Hematopoietic multipotent progenitor cell treated with erythropoietin and hydrocortisone succinate and interleukin-3 and kit ligand, for 4 days (in vitro differentiated cells): ENCODE measurements at places on chromosomes 4 and X.
A peak's percentile ranks its signal among the peaks of the same experiment; 100 is the strongest.

GRCh38 chr4:124505211-124505610, 207.3 kb downstream of the ANKRD50 start:
- no peak for DNase-seq

DNA sequence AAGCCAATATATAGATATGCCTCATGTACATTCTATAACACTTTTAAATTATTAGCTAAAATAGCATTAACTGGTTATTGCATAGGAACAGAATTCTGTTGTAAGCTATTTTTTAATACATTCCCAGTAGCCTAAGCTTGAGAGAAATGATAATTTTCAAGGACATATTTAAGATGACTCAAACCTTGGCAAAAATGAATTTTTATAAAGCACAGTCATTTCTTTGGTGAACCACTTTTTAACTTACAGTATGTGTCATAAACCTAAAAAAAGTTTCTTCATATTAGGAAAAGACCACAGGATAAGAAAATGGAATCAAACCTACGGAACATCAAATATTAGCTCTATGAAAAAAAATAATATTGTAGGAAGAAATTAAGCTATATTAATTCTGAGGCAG, 986.3 kb downstream of the STIM2 start:
- DNase-seq = no peak

DNA sequence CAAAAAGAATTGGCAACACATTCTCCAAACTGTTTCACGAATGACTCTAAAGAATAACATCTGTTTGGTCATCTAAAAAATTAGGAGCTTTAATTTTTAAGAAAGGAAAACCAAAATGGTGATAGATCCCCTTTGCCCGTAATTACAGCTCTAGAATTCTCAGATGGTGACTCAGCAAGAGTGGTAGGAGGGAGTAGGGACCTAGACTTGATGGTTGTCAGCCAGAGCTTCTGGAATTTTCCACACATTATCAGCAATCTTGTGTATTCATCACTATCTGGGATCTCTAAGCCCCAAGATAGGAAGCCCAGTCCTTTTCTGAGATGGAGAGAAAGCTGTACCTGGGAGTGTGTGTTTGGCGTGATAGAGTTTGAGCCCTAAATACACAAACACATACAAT, 103.9 kb upstream of the RAB40AL start:
- no peak for DNase-seq

DNA sequence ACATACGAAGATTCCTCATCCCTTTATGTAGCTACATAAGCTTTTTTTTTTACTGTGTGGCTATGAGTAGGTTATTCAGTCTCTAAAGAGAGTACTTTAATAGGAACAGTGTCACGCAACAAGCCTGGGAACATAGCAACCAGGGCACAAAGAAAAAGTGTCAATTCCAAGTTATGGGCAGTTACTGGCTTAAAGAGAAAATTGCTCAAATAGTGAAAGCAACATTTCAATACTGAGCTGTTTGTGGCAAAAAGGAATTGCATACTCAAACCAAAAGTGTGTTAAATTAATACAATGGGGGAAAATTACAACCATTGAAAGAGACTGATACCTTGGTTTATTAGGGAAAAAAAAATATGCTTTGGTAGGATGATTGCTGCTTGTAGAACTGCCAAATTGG, 41.2 kb upstream of the ENOX2 start:
- no peak for DNase-seq

DNA sequence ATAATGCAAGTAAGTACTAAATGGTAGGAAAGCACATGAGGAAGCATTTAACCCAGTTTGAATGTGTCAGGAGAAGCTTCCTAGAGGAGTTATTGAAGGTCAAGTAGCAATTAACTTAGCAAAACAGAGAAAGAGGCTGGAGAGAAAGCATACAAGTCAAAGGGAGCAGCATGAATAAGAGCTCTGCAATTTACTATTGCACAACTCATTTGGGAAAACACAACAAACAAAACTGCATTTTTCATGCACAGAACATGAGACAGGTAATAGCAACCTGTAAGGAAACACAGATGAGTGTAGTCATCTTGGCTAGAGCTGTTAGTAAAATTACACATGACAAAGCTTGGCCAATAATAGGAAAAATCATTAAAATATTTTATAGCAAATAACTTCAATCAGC, 538.1 kb downstream of the PPP4R3C start:
- DNase-seq = no peak

DNA sequence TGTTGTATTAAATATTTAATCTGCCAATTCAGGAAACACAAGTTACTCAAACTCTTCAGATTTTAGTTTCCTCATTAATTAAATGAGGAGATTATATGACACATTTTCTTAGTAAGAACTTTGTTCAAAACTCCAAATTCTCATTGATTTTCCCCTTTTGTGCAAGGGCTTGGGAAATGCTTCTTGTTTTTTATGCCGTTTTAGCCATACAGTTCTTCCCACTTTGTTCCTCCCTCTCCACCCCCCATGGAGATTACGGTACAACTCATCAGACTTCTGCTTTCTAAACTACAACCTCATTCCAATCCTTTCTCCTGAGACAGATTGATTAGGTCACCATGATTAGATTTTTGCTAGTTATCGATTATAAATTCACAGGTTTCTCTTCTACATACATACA, 10.9 kb upstream of the BBS7 start:
- DNase-seq = no peak

DNA sequence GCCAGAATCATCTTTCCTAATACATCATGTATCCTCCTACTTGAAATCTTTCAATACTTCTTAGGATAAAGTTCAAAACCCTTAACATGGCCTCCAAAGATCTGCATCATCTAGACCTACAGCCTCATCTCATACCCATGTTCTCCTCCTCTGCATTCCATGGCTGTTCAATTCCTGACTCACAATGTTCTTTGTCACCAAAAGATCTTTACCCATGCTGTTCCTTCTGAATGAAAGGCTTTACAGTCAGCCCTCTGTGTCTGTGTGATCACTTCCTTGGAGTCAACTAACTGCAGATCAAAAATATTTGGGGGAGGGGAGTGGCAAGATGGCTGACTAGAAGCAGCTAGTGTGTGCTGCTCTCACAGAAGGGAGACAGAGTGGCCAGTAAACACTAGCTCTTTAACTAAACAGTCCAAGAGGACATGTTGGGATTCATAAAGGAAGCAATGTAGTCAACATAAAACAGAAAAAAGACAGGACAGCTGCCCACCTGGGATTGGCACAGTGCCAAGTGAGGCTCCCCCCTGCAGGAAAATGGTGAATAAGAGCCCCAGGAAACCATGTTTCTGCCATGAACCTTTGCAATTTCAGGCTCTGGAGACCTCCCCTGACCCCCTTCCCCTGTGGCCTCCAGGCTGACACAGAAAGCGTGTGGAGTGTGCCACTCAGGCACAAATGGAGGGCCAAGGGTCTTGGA, 31.9 kb downstream of the CBR4 start:
- no peak for DNase-seq

DNA sequence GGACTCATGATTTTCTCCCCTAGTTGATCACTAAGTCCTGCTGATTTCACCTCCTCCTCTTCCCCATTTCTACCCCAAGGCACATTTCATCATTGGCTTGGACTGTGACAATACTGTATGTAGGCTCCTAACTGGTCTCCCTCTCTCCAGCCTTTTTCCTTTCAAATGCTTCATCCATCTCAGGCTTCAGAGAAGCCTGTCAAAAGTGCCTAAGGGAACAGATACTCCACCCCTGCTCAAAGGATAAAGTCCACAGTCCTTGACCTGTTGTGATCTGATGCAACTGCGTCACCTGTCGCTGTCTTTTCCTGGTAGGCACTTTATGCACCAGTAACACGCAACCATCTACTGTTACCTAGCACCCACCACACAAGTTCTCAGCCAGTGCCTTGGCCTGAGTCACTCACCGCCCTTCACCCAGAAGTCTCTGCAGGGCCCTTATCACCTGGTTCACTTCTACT, 12.8 kb downstream of the SCARB2 start:
- peak; percentile 53 for DNase-seq

DNA sequence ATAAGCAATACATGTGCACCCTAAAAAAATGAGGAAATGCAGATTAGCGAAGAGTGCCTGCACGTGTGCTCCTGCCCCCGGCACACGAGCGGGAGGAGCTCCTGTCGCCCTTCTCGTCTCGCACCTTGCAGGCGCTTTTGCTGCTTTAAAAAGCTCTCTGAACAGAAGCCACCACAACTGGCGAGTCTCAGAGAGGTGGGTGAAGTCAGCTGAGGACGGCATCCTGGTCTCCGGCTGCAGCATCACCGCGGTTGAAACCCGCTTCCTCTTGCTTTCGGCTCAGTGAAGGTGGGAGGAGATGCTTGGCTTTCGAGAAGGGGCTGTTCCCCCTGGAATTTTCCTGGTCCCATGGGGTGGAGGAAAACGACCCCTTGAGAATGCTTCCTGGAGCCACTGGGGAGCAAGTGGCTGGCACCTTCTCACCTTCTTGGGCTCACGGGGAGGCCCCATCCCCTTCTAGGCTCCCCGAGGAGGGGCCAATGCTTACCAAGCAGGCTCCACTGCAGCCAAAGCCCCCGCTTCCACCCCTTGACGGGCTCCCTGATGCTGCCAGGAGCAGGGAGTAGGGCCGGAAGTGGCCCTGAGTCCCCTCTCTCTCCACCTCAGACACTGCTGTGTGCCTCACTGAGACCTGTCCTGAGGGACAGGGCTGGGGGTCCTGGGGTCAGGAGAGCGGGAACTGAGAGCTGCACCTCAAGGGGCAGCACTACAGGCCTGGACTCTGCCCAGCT, 29.2 kb upstream of the MXD4 start:
- peak; percentile 69 for DNase-seq

GRCh38 chr4:178086320-178086719, 644.1 kb upstream of the AGA start:
- no peak for DNase-seq

DNA sequence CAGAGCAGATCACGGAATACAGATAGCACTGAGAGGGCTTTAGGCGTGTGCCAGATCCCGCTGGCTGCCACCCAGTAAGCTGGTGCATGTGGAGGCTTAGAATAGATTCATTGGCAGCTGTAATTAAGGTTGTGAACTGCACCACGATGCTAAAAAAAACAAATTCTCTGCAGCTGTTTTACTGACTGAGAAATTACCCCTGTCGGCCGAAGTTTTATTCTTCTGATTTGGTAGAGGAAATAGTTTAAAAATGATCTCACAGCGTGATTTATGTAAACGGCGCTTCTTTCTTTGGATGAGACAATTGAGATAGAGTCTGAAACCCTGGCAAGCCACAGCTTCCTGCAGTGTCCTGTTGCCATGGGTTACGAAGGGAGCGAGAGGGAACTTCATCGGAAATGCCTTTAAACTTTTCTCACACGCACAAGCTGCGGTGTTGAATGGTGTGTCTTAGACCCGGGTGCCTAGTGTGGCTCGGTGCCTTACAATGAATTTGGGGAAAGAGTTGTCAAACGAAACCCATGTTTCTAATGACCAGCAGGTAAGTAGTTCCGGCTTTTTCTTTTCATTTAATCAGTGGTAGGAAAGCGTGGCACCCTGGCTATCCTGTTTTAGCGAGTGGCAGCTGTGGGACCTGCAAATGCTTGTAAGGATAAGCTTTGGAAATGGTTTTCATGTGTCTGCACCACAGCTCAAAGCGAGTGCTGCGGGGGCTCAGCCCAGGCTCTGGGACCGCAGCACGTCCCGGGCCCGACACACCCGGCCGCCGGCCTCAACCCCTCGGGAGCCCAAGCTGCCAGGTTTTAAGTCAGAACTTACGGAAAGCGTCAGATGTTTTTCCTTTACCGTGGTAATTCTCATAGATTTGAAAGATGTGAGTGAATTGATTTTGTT, 71.7 kb upstream of the HGFAC start:
- DNase-seq = peak; percentile 79

DNA sequence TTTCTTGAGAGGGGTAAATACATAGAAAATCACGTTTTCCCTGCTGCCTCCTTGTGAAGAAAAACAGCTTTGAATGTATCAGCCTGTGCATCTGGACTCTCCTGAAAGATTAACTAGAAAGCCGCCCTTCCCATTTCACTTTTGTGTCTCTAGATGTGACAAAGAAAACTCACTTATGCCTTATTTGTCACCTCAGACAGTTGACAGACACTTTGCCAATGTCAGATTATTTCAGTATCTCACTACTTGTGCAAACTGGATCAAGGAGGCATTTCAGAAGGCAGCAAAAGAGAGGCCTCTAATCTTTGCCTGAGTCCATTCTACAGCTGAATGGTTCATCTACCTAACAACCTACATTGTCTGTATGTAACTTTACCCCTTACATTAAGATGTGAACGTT, 754.9 kb downstream of the RPA4 start:
- DNase-seq = no peak

DNA sequence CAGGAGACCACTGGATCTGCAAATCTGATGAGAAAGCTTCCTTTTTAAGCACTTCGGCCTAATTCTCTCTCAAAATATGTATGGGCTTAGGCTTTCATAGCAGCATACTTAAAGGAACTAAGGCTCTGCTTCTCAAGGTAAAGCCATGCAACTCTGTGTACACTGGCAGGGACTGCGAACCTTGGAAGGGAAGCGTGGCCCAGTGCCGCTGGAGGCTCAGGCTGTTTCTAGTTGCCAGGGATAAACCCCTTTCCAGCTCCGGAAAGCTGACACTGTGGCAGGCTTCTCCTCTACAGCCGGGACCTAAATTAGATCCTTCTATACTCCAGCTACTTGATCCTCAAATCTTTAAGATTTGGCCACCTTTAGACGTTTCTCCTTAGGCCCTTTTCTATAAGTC, 1091.3 kb upstream of the TENM3 start:
- DNase-seq = no peak

GRCh38 chrX:100207331-100208024, 202.6 kb downstream of the PCDH19 start:
- no peak for DNase-seq

DNA sequence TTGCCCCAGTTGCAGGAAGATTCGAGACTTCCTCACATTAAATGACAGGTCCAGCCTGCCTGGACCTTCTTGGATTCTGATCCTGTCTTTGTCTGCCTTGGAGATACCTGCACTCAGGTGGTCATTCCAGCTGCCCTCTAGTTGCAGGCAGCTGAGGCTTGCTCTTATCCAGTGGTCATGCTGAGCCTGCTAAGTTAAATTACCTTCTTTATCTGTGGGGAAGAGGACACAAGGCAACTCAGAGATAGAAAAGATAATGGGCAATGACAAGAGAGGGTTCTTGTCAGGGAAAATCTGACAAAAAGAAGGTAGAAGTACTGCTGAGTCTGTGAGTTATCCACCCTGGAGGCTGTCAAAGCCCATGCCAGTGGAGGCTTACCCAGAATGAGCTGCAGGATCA, 401.4 kb downstream of the MID1IP1 start:
- no peak for DNase-seq

GRCh38 chr4:75696071-75696470, 22.9 kb upstream of the G3BP2 start:
- DNase-seq = no peak

DNA sequence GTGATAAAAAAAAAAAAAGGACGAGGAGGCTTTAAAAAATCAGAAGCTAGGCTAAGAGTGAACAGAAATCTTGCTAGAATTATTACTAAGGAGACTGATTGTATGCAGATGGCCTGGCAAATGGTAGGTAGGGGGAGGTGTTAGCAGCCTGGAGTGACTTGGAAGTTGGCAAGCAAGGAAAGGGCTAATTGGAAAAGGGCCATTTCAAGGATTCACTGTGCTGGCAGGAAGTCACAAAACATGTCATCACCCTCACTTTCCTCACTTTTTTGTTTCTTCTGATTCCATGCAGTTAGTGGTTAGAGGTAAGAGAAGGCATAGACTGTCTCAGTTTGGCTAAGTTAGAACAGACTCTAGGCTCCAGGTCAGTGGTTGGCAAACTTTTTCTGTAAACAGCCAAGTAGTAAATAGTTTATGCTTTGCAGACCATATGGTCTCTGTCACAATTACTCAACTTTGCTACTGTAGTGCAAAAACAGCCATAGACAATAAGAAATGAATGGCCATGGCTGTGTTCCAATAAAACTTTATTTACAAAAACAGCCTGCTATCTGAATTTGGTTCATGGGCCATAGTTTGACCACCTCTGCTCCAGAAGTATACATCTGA, 646.5 kb upstream of the ACTRT1 start:
- DNase-seq = no peak

- DNase-seq = no peak
These were observed 325.4 kb upstream of the SMIM31 start for GRCh38 chr4:164428561-164428960.
